GM03348 (cell line): ENCODE measurements at places on chromosomes 1 and 21.

- no peak for DNase-seq
These were observed 2.4 kb downstream of the RCAN1 start for GRCh38 chr21:34612557-34612956.

DNA sequence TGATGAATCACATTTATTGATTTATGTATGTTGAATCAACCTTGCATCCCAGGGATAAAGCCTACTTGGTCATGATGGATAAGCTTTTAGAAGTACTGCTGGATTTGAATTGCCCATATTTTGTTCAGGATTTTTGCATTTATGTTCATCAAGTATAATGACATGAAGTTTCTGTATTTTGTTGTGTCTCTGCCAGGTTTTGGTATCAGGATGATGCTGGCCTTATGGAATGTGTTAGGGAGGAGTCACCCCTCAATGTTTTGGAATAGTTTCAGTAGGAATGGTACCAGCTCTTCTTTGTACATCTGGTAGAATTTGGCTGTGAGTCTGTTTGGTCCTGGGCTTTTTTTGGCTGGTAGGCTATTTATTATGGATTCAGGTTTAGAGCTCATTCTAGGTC is 1643.1 kb upstream of the B3GALT2 start:
- no peak for DNase-seq

DNA sequence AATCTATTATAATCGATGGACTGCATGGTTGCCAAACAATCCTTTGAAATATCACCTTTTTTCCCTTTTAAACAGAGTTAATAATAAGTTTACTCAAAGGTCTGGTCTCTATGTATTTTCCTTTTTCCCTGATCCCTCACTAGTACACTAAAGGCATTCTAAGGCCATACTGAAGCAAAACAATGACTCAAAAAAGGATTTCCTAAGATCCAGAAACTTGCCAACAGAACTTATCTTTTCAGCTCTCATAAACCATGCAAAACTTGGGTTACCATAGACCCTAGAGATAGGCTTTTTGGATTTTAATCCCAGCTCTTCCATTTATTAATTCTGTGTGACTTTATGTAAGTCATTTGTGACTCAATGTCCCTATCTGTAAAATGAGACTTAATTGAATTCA is 77.1 kb downstream of the IFI44 start:
- DNase-seq = peak; percentile 36

DNA sequence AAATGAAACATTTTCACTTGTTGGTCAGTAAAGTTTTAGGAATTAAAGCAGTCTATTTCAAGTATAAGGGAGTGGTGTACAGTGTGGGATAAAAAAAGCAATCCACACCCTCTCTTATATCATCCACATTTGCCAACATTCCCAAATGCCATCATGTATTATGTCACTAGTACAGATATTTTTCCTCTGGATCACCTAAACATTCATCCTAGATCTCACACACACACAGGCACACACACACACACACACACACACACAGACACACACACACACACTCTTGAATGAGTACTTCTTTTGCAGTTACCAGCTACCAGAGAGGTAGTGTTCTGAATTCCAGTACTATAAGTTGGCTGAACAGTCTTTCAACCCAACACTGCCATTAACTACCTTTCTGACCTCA is 1369.1 kb upstream of the ADGRL4 start:
- DNase-seq = peak; percentile 73

- peak; percentile 57 for DNase-seq
These were observed 1.3 kb downstream of the FNBP1L start for GRCh38 chr1:93448983-93449804.

- DNase-seq = no peak
These were observed 378.2 kb upstream of the KAZN start for GRCh38 chr1:14220324-14220723.

DNA sequence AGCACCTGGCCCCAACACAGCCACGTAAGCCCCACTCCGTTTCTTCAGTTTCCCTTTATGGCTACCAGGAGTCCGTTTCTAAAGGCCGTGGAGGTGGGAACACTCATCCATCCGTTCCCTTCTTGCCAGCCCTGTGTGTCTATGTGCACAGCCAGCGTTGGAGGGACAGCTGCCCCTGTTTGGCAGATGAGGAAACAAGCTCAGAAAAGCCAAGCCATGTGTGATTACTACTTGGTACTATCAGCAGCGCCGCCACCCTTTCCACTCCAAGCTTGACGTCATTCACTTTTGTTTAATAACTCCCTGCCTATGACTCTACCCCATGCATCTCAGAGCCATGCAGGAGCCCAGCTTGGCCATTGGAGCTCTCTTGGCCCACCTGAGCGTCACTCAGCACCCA is 3.5 kb downstream of the LRP8 start:
- no peak for DNase-seq

DNA sequence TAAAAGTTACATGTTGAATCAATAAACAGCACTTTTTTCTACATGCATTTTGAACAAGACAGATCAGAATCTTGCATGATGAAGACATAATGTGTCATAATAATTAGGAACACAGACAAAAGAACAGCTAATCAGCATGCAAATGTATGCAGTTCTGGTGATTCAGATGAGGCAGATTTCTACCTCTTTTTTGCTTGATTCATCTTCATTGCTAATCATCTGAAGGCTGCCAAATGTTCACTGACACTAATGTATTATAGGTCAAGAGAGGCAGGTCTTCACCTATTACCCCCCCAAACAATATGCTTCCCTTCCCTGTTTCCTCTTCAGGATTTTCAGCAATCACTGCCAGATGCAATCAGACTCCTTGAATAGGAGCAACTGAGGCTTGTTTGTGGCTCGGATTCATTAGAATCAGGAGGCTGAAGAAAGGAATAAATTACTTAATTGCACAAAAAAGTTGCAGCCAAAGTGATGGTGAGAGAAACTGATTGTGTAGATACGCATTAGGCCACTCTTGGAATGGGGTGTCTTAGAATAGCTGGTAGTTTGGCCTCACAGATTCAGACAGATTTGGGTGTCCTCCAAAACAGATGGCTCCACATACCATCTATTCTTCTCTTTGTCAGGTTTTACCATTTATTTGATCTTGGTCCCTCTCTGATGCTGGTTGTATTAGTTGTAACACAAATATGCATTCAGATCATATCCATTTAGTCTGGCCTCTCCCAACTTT is 275.4 kb downstream of the RPS6KC1 start:
- DNase-seq = peak; percentile 16

GRCh38 chr1:149849947-149850360 is 49.4 kb upstream of the BOLA1 start:
- no peak for DNase-seq

GRCh38 chr1:20107796-20108195 is 11.5 kb downstream of the PLA2G2D start:
- no peak for DNase-seq

GRCh38 chr1:1703796-1704195 is 11.2 kb upstream of the SLC35E2B start:
- DNase-seq = no peak

DNA sequence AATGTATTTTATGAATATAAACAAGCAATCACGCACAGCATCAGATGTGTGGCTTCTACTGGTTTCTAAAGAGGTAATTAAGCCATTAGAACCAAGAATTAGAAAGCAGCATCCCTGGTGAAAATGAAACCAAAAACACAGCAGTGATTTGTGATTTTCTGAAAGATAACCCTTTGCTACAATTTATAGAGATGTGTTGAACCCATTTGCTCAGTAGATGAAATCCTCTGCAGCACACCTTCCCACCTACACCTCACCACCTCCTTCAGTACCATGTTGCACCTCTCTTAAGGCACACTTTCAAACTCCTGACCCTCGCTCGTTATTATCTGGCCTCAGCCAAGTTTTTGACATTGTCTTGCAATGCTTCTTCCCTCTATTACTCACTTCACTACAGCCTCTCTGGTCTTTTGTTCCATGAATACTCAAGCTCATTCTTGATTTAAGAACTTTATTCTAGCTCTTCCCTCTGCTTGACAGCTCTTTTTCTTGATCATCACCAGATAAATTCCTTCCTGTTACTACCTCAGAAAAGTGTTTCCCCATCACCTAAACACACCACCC is 38.6 kb downstream of the NSL1 start:
- peak; percentile 13 for DNase-seq
